Stimulated activated naive CD8-positive, alpha-beta T cell treated with anti-CD3 and anti-CD28 coated beads, Interleukin-15, amount 100 ng/mL, for 72 hours (primary cell): ENCODE measurements at places on chromosomes 1 and 21.

- no peak for DNase-seq
Measured at GRCh38 chr1:64050601-64051000, 152.8 kb upstream of the UBE2U start.

- no peak for DNase-seq
Measured at GRCh38 chr21:28811860-28812259, 180.8 kb downstream of the LTN1 start.

DNA sequence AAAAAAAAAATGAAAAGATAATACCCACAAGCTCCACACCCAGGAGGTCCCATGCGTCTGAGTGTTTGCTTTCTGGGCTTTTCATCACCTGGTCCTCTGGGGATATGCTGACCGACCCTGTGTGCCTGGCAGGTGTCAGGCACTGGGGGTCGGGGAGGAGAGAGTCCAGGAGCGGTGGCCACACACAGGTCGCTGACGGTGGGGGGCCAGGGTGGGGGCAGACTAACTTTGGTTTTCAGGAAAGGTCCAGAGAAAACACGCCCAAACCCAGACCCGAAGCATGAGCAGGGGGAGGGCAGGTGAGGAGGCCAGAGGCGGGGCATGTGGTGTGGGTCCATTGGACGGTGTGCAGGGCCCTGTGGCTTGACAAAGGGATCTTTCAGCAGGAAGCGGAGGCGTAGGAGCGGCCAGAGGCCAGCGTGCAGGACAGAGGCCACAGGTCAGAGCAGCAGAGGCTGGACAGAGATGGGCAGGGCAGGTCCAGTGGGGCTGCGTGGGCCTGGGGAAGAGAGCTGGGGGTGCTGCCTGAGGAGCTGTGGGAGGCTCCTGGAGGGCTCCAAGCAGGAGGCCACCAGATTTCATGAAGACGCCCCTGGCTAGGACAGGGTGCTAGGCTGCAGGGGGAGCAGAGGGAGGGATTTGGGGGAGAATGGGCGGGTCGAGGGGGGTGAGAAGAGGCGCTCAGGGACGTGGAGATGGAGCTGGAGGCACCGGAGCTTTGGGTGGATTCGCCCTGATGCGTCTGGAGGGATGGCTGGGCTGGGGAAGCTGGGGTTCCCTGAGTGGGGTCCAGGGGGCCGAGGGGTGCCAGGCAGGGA lies 15.8 kb downstream of the RNF223 start:
- DNase-seq, result no peak

DNA sequence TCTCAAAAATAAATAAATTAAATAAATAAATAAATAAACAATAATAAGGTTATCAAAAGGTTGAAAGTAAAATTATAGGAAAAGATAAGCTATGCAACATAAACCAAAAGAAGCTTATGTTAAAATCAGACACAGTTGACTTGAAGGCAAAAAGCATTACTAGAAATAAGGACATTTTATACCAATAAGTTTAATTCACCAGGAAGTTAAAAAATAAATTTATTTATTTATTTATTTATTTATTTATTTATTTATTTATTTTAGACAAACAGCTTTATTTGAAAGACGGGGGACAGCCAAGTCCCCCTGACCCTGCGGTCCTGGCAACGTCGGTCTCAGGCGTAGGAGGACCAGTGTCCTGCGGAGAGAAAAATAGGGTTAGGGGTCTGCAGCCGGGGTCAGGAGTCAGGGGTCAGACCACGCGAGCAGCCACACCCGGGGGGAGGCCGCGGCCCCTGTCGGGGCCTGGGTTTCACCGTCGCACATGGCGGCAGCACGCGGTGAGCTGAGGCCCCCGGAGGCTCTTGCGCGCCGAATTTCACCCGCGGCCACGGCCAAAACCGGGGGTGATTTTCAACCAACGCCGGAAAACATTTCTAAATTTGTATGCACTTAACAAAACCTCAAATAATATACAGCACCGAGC lies 8.4 kb upstream of the DEDD start:
- no peak for DNase-seq

DNA sequence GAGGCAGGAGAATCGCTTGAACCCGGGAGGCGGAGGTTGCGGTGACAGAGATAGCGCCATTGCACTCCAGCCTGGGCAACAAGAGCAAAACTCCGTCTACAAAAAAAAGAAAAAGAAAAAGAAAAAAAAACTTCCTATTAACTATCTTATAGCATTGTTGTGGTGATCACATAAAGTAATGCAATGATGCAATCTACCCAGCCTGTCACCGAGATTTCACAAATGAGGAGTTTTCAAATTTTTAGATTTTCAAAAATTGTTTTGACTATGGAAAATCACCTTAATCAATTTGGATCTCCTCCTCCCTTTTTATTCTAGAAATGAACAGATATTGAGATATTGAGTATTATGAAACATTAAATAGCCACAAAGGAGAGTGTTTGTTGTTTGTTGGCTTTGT lies 8.0 kb downstream of the FMO5 start:
- no peak for DNase-seq

GRCh38 chr1:200134116-200134515 lies 106.6 kb downstream of the NR5A2 start:
- no peak for DNase-seq

DNA sequence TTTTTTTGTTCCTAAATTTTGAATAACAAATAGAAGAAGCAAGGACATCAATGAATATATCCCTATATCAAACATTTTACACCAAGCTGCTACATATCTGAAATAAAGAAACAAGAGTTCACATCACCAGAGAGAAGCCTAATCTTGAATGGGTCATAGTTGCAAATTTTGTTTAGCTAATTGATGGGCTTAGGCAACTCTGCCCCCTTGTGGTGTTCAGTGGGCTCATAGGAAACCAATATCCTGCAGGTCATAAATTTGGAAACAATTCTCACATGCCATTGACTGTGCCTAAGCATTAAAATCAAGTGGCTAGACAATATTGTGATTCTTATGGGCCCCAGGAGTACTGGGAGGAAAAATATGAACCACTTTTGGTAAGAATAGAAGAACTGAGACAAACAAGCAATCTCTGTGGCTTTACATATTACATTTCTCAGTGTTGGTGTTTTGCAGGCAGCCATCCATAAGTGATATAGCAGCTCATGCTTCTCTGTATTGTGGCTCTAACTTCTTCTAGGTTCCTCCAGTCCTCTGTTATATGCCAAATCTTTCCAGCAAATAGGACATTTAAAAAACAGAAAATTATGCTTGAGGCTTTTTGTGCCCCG lies 1262.8 kb upstream of the PRMT6 start:
- no peak for DNase-seq

GRCh38 chr1:204154568-204155255 lies 2.9 kb upstream of the ETNK2 start:
- DNase-seq, result no peak

DNA sequence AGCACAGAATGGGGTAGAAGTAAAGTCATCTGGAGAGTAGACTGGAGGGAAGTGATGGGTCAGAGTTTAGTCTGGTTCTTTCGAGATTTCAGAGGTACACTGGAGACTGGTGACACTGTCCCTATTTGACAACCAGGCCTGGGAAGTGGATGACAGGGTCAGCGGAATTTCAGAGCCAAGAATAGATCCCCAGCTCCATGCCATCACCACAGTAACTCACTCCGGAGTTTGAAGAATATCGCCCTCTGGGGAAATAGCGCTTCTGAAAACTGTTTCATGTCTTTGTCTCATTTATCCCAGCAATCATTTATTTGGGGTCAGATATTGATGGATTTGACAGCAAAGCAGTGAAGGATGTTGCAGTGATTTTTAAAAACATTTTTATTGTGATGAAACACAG lies 7.6 kb upstream of the NFASC start:
- DNase-seq, result no peak

GRCh38 chr1:173009597-173009996 lies 41.1 kb downstream of the TNFSF18 start:
- DNase-seq, result no peak

- DNase-seq, result no peak
Measured at GRCh38 chr1:202155478-202156021, 4.9 kb downstream of the PTPN7 start.

GRCh38 chr1:185957441-185958363 lies 223.5 kb downstream of the HMCN1 start:
- DNase-seq, result no peak

GRCh38 chr1:86507935-86508582 lies 38.8 kb upstream of the CLCA4 start:
- DNase-seq, result no peak

GRCh38 chr1:83515578-83516154 lies 483.3 kb downstream of the TTLL7 start:
- DNase-seq, result no peak
